ENCODE measurements at places on chromosomes 16 and 17.

DNA sequence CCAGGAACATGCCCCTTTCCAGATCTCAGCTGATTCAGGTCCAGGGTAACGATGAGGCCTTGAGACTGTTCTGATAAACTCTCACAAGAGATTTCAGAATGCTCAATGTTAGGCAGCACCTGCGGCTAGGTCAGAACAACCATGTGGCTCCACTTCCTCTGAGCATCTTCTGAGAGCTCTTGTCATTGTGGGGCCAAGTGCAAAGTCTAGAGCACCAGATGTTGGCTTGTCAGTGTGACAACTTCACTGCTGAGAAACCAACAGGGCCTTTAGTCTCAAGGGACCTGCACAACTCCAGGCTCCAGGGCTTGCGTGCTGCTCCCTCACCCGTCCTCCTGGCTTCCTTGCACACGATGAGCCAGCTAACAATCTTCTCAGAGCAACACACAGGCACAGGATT lies 29.0 kb downstream of the FCSK start:
- DNase-seq, result no peak

- DNase-seq, result no peak
Measured at GRCh38 chr17:29891131-29891530, 38.9 kb downstream of the SSH2 start.

- no peak for DNase-seq
Measured at GRCh38 chr17:76446449-76447231, 6.3 kb downstream of the UBE2O start.

DNA sequence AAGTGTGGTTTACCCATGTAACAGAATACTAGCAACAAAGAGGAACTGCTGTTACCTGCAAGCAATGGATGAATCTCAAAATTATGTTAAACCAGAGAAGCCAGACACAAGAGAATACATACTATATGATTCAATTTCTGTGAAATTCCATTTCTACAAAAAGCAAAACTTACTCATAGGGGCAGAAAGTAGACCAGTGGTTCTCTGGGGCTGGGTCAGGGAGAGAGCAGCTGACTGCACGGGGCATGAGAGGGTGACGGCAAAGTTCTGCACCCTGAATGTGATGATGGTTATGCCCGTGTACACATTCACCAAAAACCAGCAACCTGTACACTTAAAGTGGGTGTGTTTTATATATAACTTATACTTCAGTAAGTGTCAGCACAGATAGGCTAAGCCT lies 3.1 kb downstream of the ZNF843 start:
- DNase-seq, result no peak

DNA sequence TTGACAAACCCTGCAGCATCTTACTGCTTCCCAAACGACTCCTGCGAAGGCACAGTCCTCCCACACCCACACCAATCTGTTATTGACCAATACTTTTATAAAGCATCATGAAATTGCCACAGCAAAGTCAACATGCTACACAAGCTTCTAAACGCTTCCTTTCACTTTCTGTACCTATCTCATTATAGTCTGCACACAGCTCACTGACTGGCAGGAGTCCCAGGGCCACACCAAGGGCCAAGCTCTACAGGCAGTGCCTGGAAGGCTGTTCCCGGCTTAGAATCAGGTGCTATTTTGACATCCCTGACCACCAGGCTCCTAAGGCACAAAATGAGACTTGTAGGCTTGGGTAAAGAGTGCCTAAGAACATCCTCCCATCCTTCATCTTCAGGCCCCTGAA lies 39.5 kb downstream of the USP7 start:
- peak; percentile 51 for DNase-seq
